ENCODE measurements at places on chromosomes 5 and 9.

DNA sequence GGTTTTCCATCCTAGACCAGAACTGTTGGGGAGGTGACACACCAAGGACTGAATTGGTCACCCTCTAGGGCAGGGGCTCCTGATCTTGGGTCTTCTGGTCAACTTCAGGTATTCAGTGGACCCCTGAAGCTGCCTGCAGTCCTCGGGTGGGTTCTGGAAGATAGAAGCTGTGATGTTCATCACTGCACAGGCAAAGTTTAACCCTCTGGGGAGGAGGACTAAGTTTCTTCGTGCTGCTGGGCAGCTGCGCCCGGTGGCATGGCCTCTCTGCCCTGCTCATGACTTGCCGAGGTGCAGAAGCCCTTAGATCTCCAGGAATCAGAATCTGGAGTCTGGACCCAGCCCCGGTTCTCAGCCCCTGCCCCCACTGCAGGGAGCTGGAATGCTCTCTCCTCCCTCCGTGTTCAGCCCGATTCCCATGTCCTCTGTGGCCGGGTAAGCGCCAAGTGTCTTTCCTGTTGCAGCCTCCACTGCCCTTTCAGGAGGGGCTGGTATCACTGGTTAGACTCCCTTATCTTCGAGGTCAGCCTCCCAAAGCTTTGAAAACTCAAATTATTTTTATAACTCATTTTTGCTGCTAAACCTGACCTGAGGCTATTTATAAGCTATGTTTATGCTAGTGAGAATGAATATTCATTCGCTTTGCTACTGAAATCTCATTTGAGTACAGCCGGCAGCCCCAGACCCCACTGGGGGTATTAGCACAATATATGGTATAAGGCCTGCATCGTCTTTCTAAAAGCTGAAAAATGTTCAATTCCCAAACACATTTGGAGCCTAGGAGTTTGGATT is 1.7 kb downstream of the LAMC3 start:
- peaks cover 7% of the 10 kb centered on the region for H3K4me1 ChIP-seq
- no peak for DNase-seq
- H3K4me3 ChIP-seq, result no peak overlapping the region
- peaks cover 38% of the 10 kb centered on the region for H3K27me3 ChIP-seq

- no peaks in the 10 kb centered on the region for H3K27me3 ChIP-seq
- H3K4me1 ChIP-seq, result no peaks in the 10 kb centered on the region
These were observed 443.5 kb downstream of the PLK2 start for GRCh38 chr5:58016358-58016757.

DNA sequence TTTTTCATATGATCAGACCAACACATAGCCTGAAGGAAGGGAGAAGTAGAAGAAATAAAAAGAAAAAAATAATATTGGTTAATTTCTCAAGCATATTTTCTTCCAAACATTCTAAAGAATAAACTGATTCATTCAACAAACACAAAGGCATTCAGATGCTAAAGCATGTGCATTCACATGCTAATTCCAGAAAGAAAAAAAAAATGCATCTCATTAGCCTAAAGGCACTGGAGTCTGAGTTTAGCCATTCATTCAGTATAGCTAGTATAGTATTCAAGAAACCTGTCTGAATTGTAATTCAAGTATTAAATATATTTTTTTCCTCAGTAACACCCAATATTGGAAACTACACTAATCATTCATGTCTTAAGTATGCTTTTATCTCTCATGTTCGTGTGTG is 61.0 kb upstream of the FER start:
- no peak overlapping the region for H3K27ac ChIP-seq
- no peaks in the 10 kb centered on the region for H3K4me1 ChIP-seq
- no peak for DNase-seq
- no peaks in the 10 kb centered on the region for H3K27me3 ChIP-seq

DNA sequence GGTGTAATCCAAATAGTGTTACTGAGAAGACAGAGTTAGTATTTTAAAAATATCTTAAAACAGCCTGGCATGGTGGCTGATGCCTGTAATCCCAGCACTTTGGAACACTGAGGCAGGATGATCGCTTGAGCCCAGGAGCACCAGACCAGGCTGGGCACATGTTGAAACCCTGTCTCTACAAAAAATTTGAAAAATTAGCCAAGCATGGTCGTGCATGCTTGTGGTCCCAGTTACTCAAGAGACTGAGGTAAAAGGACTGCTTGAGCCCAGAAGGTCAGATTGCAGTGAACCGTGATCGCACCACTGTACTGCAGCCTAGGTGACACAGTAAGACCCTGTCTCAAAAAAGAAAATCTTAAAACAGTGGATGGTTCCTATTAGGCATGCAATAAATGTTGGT is 12.4 kb downstream of the IFNA1 start:
- H3K27me3 ChIP-seq, result no peaks in the 10 kb centered on the region
- no peaks in the 10 kb centered on the region for H3K4me1 ChIP-seq
- DNase-seq, result no peak
- no peak overlapping the region for H3K4me3 ChIP-seq

- H3K4me3 ChIP-seq, result no peak overlapping the region
- no peaks in the 10 kb centered on the region for H3K36me3 ChIP-seq
- peaks cover 38% of the 10 kb centered on the region for H3K27me3 ChIP-seq
- H3K4me1 ChIP-seq, result peaks cover 4% of the 10 kb centered on the region
- DNase-seq, result no peak
These were observed 49.2 kb downstream of the EBF1 start for GRCh38 chr5:159050316-159051143.

DNA sequence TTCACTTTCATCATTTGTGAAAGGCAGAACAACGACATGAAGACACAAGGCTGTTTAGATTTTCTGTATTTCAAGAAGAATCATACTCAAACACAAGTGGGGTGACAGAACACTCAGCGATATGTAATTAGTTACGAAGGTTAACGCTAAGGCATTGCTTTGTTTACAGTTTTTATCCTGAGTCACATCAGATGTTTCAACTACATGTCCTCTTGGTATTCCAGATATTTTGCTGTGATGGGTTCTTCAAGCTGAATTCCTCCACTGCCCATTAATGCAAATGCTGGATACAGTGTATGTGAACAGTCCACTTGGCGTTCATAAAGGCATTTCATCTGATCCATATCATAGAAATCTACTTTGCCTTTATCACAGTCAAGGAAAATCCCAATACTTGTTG is 43.4 kb downstream of the TRIM36 start:
- DNase-seq, result no peak
- no peaks in the 10 kb centered on the region for H3K4me1 ChIP-seq
- no peaks in the 10 kb centered on the region for H3K27me3 ChIP-seq
- no peak overlapping the region for H3K27ac ChIP-seq
- no peak overlapping the region for H3K4me3 ChIP-seq

GRCh38 chr5:141084487-141084989 is 9.9 kb upstream of the PCDHB2 start:
- peaks cover 2% of the 10 kb centered on the region for H3K4me1 ChIP-seq
- H3K36me3 ChIP-seq, result no peaks in the 10 kb centered on the region
- no peak overlapping the region for H3K27ac ChIP-seq
- H3K27me3 ChIP-seq, result no peaks in the 10 kb centered on the region
